ENCODE measurements at places on chromosomes 1 and 21.

GRCh38 chr1:110765640-110766335, 91.0 kb upstream of the KCNA3 start:
- DNase-seq = peak; percentile 71

GRCh38 chr1:16152481-16153087, 3.3 kb downstream of the EPHA2 start:
- no peak for DNase-seq

- DNase-seq = peak; percentile 49
Measured at GRCh38 chr1:116375887-116376728, 3.1 kb downstream of the ATP1A1 start.

DNA sequence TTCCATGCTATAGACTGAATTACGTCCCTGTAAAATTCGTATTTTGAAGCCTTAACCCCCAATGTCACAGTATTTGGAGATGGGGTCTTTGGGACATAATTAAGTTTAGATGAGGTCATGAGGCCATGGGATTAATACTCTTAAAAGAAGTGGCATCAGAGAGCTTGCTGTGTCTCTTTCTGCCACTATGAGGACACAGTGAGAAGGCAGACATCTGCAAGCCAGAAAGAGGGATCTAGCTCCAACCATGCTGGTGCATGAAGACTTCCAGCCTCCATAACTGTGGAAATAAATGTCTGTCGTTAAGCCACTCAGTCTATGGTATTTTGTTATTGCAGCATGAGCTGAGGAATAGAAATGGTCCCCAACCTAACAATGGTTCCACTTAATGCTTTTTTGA, 99.0 kb downstream of the LTN1 start:
- no peak for DNase-seq

DNA sequence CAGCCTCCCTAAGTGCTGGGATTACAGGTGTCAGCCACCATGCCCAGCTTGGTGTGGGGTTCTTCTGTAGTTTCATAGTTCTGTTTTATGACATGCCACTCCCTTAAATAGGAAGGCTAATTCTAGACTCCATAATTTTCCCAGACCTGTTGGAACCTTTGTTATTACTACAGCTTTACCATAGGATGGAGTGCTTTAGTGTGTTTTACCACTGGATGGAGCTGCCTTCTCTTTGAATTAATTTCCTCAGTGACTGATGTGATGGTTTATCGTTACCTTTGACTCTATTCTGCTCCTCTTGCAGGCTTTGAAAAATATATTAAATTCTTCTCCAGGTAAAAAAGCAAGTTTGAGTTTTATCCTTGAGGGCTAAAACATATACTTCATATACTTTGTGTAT, 84.6 kb upstream of the NEK7 start:
- DNase-seq = no peak

DNA sequence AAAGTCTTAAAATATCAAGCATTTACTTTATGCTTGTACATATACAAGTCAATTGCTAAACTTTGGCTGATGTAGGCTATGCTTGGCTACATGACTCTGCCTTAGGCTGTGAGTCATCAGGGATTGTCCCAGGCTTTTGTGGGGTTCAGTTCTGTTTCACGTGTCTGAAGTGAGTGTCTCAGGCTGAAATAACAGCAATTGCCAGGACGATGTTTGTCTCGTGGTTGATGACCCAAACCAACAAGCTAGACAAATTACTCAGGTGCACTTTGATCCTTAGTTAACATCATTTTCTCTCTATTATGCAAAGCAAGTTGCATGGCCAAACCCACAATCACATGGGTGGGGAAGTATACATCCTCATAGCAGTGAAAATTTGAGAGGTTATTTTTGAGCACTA, 410.1 kb downstream of the BRINP3 start:
- DNase-seq = no peak

- no peak for DNase-seq
Measured at GRCh38 chr1:201750934-201751333, 78.0 kb upstream of the IPO9 start.

DNA sequence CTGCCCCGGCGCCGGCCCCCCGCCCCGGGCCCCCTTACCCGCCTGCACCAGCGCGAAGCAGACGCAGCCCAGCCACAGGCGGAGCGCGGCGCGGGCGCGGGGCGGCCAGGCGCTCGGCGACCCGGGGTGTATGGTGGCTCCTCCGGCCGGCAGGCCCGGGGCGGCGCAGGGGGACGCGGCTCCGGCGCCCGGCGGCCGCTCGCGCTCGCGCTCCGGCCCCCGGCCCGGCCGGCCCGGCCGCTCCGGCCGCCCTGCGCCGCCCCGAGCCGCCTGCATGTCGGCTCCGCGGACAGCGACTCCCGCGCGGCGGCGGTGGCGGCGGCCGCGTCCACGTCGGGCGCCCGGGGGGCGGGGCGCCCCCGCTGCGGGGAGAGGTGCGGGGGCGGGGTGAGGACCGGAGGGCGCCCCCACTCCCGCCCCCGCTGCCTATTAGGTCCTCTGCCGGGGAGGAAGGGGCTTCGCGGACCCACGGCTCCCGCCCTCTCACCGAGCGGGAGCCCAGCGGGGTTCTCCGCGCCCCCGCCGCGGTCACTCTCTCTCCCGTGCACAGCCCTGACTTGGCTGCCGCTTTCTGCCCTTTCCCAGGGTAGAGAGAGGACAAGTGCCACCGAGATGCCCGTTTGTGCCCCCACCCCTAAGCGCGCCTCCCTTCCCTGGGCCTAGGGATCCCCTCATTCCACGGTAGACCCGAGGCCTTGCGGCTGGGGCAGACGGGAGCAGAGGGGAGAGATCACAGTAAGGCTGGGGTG, at the start of gene FNDC5:
FNDC5 (minus strand) TSS at position 298 of the 749 bp plus-strand sequence.
- no peak for DNase-seq

- DNase-seq = no peak
Measured at GRCh38 chr1:41762251-41762650, 156.5 kb downstream of the HIVEP3 start.

DNA sequence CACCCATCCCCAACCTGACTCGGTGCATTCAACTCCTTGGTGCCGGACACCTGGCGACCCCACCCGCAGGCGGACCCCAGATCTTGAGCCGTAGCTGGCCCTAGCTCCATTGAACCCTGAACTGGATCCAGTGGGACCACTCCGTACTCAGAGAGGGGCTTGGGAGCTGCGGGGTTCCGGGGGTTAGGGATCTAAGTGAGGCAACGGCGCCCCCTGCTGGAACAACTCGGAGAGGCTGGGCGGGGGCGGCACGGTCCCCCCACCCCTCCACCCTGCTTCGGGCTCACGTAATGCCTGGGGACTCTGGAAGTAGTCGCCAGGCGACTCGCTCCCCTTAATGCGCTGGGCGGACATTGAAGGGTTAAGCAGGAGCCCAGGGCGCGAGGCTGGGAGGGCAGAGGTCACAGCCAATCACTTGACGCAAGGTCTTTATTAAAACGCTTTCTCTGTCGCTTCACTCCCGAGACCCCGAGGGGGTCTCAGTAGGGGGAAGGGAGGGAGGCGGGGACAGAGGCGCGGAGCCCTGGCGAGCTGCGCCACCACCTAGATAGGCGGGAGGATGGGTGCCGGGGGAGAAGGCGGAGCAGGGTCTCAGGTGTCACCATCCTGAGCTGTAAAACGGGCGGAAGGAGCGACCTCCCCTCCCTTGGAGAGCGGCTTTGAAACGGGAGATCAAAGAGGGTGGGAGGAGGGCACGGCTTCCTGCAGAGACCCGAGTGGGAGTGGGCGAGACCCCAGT, 704 bp upstream of the CRABP2 start:
- peak; percentile 70 for DNase-seq

GRCh38 chr1:214952648-214953047, 129.9 kb upstream of the KCNK2 start:
- DNase-seq = no peak

DNA sequence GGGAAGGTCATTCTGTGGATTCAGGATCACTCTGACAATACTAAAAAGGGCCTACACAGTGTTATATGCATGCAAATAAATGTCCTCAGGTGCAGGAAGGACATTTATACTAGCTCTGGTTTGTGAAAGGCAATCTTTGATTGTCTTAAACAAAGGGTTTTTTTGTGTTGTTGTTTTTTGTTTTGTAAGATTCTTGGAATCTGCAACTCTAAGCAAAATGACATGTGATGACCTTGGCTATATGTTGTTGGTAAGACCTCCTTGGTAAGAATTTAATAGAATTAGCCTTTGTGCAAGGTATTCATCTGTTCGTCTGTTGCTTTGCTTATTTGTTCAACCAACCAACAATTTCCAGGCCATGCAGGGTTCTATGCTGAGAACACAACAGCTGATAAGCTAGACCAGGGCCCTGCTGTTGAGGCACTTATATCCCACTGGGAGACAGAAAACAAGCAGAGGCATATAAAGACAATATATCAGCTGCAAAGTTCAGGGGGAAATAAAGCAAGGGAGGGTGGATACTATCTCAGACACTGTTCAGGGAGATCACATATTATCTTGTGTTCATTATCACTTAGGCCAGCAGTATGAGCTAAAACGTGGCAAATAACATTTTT, 60.3 kb downstream of the FH start:
- no peak for DNase-seq

- DNase-seq = no peak
Measured at GRCh38 chr1:175673371-175674150, 69.8 kb downstream of the TNR start.
